ENCODE measurements at places on chromosomes 5 and 9.
A peak's percentile ranks its signal among the peaks of the same experiment; 100 is the strongest.

DNA sequence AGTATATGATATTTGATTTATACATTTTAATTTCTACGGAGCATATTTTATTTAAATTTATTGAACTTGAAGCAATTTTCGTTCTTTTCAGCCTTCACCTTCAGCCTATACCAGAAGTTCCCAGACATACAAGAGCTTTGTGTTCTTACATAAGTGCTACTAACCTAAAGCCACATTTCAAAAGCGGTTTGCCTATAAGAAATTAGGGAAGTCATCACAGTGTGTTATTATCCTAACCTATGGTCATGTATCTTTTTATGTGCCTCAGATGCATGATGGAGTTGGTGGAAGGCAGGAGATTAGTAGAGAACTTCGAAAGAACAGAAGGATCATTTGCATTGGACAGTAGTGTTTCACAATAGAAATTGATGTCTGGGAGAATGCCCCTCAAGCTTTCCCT is 3.1 kb downstream of the KIF2A start:
- DNase-seq = no peak

- no peak for DNase-seq
Observed at GRCh38 chr5:152106571-152106970, 181.9 kb upstream of the GLRA1 start.

GRCh38 chr5:144421411-144421810 is 250.7 kb downstream of the KCTD16 start:
- DNase-seq = no peak

GRCh38 chr5:170630711-170631141 is 126.9 kb downstream of the KCNIP1 start:
- DNase-seq = no peak

DNA sequence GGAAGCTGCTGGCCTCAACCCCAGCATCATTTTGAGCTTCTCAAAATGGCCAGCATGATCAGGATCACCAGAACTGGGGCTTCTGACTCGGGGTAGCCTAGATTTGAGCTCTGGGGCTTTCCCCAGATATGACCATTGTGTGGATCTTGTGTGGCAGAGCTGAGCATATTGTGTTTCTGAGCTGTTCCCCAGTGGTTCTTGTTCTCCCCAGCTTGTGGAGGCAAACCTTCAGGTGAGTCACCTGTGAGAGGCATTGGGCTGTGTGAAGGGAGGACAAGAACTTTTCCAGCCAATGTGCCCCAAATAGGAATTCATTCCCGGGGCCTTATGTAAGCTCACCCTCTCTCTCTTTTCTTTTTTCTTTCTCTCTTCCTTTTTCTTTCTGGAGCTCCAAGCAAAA is 80.7 kb upstream of the PITX1 start:
- DNase-seq = no peak

GRCh38 chr9:111525056-111525977 is at the start of gene ZNF483:
TSS of gene ZNF483 (plus strand) at chr9:111525179. CDS start at chr9:111527396, 2,217 bp downstream.
- peak; percentile 86 for DNase-seq

DNA sequence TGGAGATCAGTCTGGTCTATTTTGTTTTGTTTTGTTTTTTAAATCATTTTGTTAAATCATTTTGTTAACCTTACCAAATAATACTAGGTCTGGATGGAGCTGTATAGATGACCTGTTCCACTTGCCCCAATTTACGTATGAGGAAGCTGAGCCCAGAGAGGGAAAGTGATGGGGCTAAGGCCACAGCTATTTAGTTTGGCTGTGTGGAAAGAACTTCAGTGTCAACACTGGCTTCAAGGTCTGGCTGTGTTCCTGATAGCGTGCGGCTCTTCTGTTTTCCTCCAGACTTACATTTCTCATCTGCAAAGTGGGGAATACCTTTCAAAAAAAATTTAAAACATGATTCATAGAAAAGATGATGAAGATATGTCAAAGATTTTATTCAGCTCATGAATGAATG is 112.5 kb downstream of the PTTG1 start:
- no peak for DNase-seq

DNA sequence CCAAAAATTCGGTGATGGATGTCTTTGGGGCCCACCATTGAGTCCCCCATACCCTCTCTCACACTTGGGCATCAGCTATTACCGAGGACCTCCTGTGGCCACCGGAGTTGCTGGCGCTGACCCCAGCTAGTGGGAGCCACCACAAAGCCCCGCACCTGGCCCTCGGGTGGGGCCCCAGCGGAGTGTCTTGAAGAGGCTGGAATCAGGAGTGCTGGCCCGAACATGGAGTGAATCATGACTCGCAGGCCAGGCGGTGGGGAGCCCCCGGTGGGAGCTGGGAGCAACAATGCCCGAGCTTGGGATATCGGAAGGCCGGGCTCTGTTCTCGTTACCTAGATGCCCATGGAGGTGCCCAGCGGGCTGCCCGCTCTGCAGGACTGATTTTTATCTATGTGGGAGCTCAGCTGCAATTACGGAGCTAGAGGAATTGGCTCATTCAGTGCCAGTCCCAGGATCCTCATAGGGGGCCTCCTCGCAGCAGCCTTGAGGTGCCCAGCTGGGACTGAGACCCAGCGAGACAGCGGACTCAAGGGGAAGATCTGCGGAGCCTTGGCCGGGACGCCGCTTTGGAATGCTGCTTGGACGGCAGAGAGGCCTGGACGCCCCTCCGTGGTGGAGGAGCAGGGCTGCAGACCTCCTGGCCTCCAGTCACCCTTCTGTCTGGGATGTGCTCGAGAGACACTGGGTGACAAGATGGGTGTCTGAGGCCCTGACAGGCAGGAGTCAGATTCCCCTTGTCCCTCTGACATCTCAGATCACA is 70.8 kb downstream of the PSMB7 start:
- no peak for DNase-seq

DNA sequence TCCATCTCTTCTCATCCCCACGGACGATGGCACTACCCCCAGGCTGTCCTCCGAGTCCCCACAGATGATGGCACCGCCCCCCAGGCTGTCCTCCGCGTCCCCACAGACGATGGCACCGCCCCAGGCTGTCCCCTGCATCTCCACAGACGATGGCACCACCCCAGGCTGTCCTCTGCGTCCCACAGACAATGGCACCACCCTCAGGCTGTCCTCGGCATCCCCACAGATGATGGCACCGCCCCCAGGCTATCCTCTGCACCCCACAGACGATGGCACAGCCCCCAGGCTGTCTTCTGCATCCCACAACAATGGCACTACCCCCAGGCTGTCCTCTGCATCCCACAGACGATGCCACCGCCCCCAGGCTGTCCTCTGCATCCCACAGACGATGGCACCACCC is 57.4 kb upstream of the PTCH1 start:
- DNase-seq = peak; percentile 8

DNA sequence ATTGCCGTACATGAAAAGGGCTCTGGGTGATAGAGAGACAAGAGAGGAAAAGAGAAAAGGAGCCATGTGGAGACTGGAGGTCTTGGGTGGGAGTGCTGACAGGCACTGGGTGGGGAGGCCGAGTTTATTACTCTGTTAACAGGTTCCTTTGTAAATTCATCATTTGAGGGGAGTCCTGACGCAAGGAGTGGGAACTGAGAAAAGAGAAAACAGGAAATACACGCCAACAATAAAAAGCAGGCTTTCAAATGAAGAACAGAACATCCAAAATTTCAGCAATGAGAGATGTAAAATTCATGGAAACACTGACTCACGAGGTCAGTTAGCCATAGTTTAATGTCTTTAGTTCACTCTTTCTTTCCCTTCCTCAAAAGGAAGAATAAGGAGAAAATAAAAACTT is 342.8 kb downstream of the TMEM167A start:
- DNase-seq = no peak

DNA sequence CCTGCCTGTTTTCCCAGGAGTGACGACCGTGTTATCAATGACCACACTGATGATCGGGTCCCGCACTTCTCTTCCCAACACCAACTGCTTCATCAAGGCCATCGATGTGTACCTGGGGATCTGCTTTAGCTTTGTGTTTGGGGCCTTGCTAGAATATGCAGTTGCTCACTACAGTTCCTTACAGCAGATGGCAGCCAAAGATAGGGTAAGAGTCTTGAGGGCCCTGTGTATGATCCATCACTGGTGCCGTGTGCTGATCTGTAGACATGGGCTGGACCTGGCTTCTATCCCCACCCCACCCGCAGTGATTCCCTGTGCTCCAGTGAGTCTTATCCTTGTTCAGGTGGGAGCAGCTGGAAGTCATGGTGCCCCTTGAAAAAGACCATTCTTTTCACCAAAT is 26.0 kb downstream of the GABRP start:
- DNase-seq = peak; percentile 22

DNA sequence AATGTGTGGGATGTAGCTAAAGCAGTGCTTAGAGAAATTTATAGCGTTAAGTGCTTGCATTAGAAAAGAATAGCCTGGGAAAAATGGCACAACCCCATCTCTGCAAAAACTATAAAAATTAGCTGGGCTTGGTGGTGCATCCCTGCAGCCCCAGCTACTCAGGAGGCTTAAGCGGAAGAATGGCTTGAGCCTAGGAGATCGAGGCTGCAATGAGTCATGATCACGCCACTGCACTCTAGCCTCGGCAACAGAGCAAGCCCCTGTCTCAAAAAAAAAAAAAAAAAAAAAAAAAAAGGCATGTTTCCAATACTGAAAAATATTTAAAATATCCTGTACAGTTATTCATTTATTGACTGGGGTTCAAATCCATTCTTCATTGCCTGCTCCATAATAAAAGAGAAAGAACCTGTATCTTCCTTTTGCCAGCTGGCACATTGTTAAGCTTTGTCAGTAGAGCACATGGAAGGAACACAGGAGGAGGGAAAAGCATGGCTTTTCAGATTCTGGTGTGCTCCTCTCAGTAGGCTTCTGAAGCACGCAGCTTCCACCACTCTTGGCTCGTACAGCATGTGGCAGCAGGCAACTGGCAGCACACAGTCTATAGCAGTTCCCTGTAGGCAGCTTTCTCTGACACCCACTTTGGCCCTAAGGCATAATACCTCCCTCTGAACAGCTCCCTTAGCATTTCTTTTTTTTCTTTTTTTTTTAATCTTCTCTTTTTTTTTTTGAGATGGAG is 73.5 kb downstream of the TRIM36 start:
- DNase-seq = no peak

DNA sequence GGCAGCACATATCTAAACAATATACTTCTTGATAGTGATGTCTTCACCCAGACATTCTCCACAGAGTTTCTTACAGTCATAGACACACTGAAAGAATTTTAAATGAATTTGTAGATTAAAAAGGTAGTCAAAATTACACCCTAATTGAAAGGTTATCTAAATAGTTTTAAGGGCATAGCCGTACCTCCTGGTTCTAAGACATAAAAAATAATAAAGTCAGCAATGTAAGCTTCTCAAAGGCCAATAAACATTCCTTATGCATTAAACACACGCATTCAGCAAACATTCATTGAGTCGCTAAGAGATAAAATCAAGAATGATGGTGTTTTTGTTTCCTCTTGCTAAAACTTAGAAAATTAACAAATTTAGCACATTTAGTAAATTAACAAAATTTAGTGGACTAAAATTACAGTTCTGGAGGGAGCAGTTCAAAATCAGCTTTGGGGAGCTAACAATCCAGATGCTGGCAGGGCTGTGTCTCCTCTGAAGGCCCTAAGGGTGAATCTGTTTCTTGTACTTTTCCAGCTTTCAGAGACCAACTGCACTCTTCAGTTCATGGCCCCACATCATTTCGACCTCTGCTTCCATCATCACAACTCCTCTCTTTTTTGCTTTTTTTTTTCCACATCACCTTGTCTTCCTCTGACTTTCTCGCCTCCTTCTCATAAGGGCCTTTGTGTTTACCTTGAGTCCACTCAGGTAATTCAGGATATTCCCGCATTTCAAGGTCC is 516.5 kb downstream of the DNAH5 start:
- no peak for DNase-seq

Data from NCI-H1436 (cell line).